ENCODE measurements at places on chromosomes 7 and 10. TPM values are rescaled to one million over a fixed set of nuclear protein-coding genes. Genes with fewer than 3 reads are reported as not detected.

MSMB gene
- total RNA-seq, result not detected

ABCC2 gene
- 1.8 TPM for total RNA-seq

ANKRD26 gene
- 9.6 TPM for total RNA-seq

NKX6-2 gene
- total RNA-seq, result not detected

POLR3A gene
- total RNA-seq, result 10.0 TPM

TBX20 gene
- 53.6 TPM for total RNA-seq

HOXA5 gene
- not detected for total RNA-seq

NANOS1 gene
- 1.7 TPM for total RNA-seq

ADARB2 gene
- not detected for total RNA-seq

ETV1 gene
- 9.0 TPM for total RNA-seq

GJD4 gene
- not detected for total RNA-seq

FOXI2 gene
- total RNA-seq, result not detected

PAPOLB gene
- 0.24 TPM for total RNA-seq

RADIL gene
- total RNA-seq, result 0.19 TPM

ST8SIA6 gene
- not detected for total RNA-seq

CPED1 gene
- total RNA-seq, result 10.5 TPM

POLR2J2 gene
- 2.1 TPM for total RNA-seq

METTL27 gene
- 2.0 TPM for total RNA-seq

SRRM3 gene
- 7.9 TPM for total RNA-seq

TMEM273 gene
- total RNA-seq, result not detected

TMEM176B gene
- not detected for total RNA-seq

CTAGE4 gene
- not detected for total RNA-seq

EGFR gene
- total RNA-seq, result 40.8 TPM

FAM25A gene
- not detected for total RNA-seq

ABCB4 gene
- total RNA-seq, result not detected
